Left renal pelvis (tissue), 4 donors: ENCODE measurements at places on chromosomes 6 and 20. TPM values are rescaled to one million over a fixed set of nuclear protein-coding genes. Genes with fewer than 3 reads are reported as not detected.
A peak's percentile ranks its signal among the peaks of the same experiment; 100 is the strongest.

COL10A1 gene
- polyA plus RNA-seq: 0.34 TPM

GRCh38 chr6:19501737-19502245, 335.4 kb upstream of the ID4 start:
- no peak for DNase-seq

DNA sequence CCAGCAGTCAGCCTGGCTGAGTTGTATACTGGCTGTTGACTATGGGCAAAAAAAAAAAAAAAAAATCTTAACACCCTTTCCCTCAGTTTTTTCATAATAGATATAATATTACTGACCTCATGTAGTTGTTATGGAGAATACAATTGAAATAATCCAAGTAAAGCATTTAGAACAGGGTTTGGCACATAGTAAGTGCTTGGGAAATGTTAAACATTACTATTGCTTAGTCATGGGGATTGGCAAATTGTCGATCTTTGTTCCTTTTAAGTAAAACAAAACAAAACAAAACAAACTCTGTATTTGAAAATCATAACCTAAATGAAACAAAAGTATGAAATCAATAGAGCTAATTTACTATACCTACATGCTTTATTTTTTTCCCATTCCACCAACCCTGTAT, 458.4 kb downstream of the GRIK2 start:
- no peak for DNase-seq

GRCh38 chr6:43308990-43309477, 408 bp upstream of the CRIP3 start:
- no peak for DNase-seq

FAM83C gene
- polyA plus RNA-seq: not detected

GRCh38 chr6:19382676-19383075, 454.5 kb upstream of the ID4 start:
- DNase-seq: no peak

DNA sequence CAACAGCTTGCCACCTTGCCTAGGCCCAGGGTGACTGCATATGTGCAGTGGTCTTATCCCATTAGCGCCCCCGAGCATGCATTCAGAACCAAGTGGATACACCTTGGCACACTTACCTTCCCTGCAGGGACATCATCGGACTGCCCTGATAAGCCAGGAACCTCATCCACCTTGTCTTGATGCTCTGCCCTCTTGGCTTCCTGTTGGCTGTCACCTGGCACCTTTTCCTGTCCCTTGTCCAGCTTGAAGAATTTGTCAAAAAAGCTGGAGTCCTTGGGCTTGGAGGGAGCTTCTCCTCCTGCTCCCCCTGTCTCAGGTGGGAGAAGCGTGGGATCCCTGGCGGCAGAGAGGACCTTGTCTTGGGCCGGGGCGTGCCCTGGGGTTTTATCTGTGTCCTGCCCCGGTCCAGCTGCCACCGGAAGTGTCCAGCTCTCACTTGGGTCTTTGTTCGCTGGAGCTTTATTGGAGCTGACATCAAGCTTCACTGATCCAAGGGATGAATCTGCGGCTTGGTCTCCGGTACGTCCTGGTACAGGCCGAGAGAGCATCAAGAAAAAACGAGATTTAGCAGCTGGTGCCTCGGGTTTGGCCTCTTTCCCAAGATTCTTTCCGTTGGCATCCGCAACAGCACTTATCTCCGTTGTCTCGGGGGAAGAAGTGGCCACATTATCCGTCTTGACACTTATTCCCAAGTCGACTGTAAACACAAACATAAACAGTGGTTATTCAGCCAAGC, 42.0 kb downstream of the BCAS1 start:
- no peak for DNase-seq

DNA sequence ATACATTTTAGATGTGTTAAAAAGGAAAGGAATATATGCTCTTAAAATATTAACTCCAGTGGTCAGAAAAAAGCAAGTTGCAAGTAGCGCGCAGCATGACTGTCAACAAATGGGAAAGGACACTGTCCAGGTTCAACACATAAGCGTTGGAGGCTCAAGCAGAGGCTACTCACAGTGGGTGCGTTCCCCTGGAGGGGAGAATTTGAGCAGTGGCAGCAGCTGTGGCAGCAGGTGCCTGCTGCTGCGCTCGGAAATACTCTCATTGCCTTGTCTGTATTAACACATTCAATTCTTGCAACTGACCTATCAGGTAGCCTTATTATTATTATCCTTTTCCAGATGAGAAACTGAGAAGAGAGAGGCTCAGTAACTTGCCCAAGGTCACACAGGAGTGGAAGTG, 21.9 kb upstream of the CCN6 start:
- DNase-seq: no peak

LINC00237 gene
- not detected for polyA plus RNA-seq

DNA sequence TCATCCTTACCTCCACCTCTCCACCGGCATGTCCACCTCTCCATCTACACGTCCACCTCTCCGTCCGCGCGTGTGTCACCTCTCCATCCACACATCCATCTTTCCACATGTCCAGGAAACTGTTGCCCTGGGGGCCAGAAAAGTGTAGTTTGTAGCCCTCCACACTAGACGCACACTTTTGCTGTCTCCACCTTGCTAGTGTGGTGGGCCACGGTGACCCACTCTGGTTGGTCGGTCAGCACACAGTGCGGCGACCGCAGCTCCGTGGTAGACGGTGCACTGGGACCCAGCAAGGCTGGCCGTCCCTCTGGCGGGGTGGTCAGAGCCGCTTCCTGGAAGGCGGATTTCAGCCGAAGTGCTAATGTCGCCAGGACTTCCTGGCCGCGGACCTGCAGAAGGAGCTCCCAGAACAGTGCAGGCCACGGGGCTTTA, 268.6 kb downstream of the DLL1 start:
- no peak for DNase-seq

ADTRP gene
- 2.7 TPM for polyA plus RNA-seq

- no peak for DNase-seq
These were observed 93.0 kb upstream of the ELOVL5 start for GRCh38 chr6:53441761-53442160.

PNLDC1 gene
- polyA plus RNA-seq: 0.12 TPM

SLC22A7 gene
- 0.76 TPM for polyA plus RNA-seq

GRCh38 chr20:22509090-22509842, 75.1 kb downstream of the FOXA2 start:
- DNase-seq: no peak

- no peak for DNase-seq
These were observed 68.9 kb upstream of the HDAC2 start for GRCh38 chr6:114039841-114040240.

BNIP5 gene
- 0.18 TPM for polyA plus RNA-seq

DNA sequence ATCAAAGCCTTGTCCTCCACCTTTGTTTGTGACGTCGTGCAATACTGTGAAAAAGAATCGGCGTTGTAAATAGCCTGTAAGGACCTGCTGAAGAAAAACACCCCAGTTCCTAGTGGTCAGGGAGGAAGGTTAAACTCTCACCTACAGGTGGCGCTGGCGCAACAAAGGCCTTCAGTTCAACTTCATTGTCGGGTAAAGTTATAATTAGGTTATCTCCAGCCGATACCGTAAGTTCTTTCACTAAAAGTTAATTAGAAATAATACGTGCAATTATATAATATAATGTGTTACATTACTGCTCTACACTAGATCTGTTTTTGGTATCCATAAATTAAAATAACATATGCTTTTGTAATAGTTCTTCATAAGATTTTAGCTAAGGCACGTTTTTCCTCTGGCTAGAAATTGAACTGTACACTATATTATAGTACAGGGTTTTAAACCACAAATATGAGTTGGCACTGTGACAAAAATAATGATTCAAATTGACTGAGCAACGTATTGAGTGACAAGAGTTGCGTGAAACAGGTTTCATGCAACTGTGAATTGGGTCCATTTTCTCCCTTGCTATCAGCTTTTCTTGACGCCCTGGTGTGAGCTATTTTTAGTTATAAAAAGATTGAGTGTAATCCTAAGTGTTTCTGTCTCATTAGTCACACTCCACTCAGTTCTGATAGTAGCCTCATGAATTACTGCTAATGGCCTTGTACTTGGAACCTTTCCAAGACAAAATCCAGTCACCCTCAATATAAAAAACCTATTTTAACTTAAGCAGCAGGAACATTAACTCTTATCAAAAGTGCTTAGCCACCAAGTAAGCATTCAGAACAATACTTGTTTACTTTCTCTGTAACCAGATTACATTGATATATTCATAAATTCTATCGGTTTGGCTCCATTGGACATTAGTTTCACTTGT, 62.3 kb downstream of the KIAA0319 start:
- peak; percentile 29 for DNase-seq

RIPPLY2 gene
- polyA plus RNA-seq: not detected

DNA sequence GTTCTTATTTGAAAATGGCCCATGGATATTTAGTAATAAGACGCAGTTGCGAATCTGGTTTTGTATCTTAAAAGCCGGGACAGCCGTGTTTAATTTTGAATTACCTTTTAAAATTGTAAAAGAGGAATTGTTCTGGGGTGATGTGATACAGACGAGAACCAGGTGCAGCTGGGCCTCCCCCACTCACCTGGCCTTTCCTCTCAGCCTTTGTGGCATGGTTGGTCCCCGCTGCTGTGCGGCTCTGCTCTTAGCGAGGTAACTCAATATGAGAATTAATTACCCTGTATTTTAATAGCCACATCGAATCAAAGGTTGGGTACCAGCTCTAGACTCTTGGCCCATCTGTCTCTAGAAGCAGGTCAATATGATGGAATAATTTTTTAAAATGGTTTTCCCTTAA, 56.5 kb upstream of the DACT2 start:
- no peak for DNase-seq

DNA sequence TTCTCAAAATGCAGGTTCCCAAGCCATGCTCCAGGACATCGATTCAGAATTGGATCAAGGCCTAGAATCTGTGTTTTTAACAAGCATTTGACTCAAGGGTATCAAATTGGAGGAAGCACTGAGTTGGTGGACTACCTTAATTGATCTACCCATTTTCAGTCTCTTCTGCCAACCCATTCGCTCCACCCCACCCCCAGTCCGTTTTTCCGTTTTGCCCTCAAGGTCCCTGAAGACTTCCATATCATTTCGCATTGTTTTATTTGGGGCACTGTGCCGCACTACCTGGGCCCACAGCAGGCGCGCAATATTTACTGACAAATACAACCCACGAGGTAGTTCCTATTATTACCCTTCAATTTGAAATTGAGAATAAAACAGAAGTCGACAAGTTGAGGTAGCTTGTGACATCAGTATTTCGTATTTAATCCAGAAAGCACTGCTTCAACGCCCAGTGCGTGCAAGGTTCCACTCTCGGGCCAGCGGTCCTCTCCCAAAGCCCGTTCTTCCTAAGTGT, 557 bp upstream of the DHX35 start:
- DNase-seq: no peak

- no peak for DNase-seq
These were observed 23.7 kb downstream of the MOCS3 start for GRCh38 chr20:50982363-50982762.

- DNase-seq: no peak
These were observed 506 bp downstream of the RGS17 start for GRCh38 chr6:153130515-153131036.

DNA sequence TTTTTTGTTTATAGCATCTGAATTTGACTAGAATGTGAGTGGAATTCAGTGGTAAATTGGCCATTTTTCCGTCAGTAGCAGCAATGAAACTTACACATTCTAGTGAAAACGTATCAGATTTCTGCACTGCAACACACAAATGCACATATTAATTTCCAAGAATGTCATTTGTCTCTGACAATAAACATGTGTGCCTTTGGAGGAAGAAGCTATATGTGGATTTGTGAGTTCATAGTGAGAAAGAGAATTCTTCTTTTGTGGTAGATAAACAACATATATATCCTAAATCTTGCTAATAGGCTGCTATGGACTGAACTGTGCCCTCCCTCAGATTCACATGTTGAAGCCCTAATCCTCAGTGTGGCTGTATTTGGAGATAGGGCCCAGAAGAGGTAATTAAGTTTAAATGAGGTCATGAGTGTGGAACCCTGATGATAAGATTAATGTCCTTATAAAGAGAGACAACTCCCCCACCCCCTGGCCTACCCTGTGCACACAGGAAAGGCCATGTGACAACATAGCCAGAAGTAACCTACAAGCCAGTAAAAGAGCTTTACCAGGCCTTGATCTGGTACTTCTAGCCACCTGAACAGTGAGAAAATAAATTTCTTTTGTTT, 200.2 kb upstream of the EYA4 start:
- DNase-seq: no peak

DNA sequence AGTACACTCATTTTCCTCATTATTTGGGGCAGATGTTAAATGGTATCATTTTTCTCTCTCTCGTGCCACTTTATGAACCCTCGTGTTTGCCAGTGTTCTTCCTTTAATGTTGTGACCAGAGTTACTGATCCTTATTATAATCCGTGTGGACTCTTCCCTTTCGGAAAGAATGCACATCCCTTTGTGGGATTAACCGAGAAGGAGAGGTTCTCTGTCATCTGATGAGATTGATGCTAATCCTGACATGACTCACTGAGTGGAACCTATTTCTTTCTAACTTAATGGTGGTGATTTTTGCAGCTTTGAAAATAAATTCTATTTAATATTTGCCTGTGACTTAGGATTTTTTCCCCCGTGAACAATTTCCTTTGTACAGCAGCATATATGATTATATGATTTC, 300.0 kb upstream of the MAN1A1 start:
- DNase-seq: no peak

- DNase-seq: no peak
These were observed 65.4 kb downstream of the GPR6 start for GRCh38 chr6:110043366-110043994.

DNA sequence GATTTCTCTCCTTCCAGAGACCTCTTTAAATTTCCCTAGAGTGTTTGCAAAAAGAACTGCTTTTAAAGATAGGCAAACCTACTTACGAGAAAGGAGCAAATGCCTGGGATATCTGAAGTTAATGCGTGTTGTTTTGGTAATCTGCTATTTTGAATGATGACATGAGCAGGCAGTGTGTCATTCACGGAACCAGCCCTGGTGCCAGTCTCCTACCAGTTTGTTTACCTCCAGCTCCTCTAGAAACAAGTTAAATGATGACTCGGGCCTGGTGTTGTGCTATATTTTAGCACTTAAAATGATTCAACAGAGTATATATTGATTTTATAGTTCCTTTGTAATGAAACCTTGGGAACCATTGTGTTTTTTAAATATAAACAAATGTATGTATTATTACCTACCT, 41.1 kb upstream of the MAP3K4 start:
- DNase-seq: no peak

SEMG1 gene
- not detected for polyA plus RNA-seq

DNA sequence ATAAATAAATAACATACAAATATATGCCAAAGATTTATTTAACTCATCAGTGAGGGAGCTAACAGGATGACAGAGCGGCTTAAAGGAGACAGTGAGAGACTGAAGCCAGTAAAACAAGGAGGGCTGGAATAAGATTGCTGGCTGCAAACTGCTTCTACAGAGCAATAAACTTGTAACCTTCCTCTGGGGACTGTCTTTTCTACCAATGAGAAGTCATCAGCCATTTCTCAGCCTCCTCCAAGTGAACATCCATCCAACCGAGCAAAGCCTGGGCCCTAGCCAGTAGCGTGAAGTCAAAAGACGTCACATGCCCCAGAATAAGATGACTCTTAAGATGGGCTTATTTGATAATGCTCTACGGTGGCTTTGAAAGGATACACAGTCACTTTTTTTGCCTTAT, 42.5 kb downstream of the CPXM1 start:
- DNase-seq: no peak
